ENCODE measurements at places on chromosomes 7 and 10.

DNA sequence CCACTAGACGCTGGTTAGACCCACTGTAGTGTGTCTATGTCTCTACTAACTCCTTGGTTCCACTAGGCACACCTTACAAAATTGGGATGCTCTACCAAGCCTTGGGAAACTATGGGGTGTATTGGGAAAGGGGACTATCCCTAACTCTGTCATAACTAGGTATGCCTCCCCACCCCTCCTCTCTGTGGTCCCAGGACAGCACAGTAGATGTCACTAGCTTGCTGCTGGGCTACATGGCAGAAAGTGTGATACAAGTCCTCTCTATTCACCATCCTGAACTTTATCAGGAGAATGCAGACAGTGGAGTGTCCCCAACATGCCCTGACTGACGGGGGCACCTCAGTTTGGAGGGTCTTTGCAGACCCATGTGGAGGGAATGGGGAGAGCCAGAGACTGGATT is 30.3 kb upstream of the TMEM273 start:
- no peak for DNase-seq

GRCh38 chr7:127776776-127777386 is 124.9 kb downstream of the SND1 start:
- DNase-seq, result no peak

GRCh38 chr7:82539969-82540368 is 96.4 kb upstream of the CACNA2D1 start:
- no peak for DNase-seq

GRCh38 chr7:2920041-2920440 is 75.9 kb upstream of the GNA12 start:
- DNase-seq, result no peak

GRCh38 chr10:65571011-65571570 is 1354.7 kb upstream of the LRRTM3 start:
- no peak for DNase-seq

DNA sequence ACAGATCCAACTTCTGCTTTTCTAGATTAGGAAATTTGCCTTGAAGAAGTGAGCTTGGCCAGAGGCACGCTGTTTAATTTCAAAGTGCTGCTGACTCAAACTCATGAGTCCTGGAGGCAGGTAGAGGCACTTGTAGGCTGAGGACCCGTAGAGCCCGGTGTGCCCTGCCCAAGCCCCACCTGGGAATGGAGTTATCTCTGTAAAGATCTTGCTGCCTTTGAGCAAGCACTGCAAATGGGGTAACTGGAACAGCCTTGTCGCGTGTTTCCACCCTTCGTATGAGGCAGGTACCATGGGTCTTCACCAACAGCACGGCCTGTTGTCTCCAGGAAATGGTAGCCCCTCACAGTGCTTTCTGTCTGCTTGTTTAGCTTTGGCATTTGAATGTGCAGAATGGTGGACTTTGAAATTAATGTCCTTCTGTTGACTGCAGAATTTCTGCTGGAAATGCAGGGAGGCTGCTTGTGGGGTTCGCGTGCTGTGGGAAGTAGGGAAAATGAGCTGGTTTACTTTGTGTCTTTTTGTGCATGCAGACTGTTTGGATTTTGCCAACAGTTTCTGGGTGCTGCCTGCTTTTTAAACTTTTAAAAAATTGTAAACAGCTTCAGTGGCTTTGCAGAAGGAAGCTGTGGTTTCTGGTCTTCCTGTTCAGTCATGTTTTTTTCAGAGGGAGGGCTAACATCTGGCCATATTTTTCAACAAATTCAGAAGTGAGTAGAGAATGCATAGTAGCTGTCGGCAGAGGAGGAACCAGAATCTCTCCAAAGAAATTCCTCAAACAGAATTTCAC is 27.2 kb downstream of the CCM2 start:
- DNase-seq, result no peak

DNA sequence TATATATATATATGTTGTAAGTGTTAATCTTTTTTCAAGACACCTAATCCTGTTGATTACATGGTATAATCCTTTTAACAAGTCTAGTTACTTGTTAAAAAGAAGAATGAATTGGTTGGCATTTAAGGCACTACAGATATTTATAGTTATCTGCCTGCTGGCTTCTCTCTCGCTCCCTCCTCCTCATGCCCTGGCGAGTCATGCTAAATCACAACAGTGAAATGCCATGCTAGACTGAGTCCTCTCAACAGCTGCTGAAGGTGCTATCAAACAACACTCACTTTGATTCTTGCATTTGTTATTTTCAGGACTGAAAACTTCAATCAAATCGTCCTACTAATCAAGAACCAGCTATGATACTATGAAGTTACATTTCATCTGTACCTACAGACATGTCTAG is 15.4 kb downstream of the NRAP start:
- DNase-seq, result no peak

- DNase-seq, result peak; percentile 29
These were observed 144.0 kb upstream of the RET start for GRCh38 chr10:42932735-42933447.

- DNase-seq, result no peak
These were observed 22.3 kb downstream of the LEP start for GRCh38 chr7:128263420-128263819.

- no peak for DNase-seq
These were observed 1262.3 kb upstream of the PHF14 start for GRCh38 chr7:9711259-9711918.

DNA sequence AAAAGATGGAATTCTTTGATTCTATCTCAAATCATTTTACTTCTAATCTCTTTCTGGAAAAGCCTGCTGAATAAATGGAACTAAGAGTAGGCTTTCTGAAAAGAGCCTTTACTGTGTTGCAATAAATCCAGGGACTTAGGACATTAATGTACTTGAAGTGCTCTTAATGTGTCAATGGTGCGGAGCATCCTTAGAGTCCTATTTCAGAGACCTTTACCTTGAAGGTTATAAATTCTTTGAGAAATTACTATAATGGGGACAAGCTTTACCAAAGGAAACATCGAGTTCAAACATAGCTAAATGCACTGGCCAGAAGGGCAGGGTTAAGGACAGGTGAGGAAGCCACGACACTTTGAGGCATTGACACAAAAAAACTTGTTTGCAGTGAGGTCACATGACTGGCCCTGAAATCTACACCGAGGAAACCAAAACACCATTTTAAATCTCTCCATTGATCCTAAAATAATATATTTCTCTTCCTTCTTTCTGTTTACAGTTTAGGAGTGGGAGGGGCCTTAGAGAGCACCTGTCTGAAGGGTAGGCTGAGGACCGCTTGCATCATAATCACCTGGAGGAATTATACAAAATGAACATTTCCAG is 48.1 kb upstream of the EXOC6 start:
- DNase-seq, result no peak

DNA sequence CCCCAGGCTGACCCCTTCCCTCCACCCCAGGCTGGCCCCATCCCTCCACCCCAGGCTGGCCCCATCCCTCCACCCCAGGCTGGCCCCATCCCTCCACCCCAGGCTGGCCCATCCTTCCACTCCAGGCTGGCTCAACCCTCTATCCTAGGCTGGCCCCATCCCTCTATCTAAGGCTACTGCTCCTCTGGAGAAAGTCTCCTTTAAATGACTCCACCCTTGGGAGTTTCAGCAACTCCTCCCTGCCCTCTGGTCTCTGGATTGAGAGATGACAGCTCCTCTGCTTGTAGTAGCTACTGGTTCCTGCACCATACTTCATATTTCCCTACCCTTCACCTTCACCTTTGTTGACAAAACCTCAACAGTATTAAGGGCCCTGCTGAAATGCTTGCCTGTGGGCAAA is 8.5 kb downstream of the PRLHR start:
- DNase-seq, result no peak

GRCh38 chr10:132180736-132181135 is 6.0 kb upstream of the DPYSL4 start:
- DNase-seq, result no peak

- DNase-seq, result no peak
These were observed 418.3 kb downstream of the GPAM start for GRCh38 chr10:111765216-111765615.

- no peak for DNase-seq
These were observed 6.3 kb downstream of the WNT16 start for GRCh38 chr7:121334875-121335648.

GRCh38 chr10:101545898-101546297 is 42.2 kb downstream of the POLL start:
- DNase-seq, result no peak

GRCh38 chr7:117009705-117010361 is 56.5 kb downstream of the ST7 start:
- DNase-seq, result no peak

- DNase-seq, result no peak
These were observed 5.6 kb downstream of the PODXL start for GRCh38 chr7:131550846-131551245.

DNA sequence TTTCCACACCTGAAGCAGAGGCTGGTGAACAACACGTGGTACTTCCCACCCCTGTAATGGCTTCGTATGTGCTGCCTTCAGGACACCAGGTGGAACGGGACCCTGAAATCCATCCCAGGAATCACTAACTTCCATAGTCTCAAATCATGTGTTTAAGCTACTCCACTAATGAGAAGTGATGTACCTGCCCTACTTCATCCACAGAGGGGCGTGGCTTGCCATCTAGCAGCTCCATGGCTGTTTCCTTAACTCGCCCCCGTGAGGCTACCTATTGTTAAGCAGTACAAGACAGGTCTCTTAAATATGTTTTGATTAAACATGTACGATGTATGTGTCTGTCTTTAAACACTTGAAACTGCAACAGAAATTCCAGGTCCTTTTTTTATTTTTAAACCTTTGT is 31.8 kb downstream of the ARL3 start:
- no peak for DNase-seq

GRCh38 chr10:107647462-107647861 is 483.0 kb upstream of the SORCS1 start:
- no peak for DNase-seq

- no peak for DNase-seq
These were observed 42.2 kb downstream of the MYPN start for GRCh38 chr10:68151453-68151852.

GRCh38 chr10:17216901-17217395 is 11.1 kb upstream of the VIM start:
- no peak for DNase-seq

DNA sequence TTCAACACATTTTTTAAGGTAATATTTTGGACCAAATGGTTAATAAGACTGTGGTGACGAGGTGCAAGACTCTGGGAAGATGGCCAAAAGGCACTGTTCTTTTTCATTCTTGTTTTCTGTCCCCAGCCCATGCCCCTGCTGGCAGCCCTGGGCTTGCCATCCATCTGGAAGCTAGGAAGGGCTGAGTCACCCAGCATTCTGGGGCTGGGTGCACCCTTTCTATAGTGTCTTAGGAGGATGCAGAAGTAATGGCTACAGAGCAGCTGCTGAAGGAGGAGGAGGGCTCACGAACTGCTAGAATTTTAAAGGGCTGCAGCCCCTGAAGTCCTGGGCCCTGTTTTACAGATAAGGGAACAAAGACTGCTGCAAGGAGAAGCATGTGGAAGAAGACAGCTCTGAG is 42.8 kb upstream of the ZNF32 start:
- DNase-seq, result no peak

DNA sequence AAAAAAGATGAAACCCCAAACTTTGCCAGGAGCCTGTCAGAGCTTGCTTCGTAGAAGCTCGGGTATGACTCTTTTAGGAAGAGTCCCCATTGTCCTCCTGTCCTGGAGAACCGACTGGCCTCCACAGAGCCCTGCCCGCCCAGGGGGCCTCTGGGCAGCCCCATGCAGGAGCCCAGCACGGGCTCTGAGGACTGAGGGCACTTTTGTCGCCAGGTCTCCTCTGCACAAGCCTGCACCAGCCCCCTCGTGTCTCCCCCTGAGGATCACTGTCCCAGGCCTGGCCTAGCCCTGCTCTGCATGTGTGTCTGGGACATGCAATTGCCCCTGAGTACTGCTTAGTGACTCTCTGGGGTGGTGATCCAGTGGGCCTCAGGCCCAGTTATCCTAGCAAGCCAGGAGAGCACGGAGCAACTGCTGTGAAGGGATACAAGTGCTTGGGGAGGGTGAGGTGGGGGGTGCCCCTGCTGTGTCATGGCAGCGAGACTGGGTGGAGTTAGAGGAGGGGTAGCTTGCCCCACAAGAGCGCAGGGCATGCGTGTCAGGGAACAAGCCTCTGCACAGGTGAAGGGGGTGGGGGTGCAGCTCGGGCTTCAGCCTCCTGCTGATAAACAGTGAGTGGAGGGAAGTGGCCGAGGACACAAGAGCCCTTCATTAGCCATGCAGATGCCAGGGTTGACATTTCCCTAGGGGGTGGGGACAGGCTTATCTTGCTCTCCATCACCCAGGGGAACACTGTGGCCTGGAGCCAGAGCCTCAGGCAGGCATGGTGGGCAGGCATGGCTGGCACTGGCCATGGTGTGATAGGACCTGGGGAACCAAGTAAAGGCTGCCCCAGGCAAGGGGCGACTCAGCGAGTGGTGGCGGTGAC is 143.4 kb downstream of the C10orf105 start:
- DNase-seq, result no peak

DNA sequence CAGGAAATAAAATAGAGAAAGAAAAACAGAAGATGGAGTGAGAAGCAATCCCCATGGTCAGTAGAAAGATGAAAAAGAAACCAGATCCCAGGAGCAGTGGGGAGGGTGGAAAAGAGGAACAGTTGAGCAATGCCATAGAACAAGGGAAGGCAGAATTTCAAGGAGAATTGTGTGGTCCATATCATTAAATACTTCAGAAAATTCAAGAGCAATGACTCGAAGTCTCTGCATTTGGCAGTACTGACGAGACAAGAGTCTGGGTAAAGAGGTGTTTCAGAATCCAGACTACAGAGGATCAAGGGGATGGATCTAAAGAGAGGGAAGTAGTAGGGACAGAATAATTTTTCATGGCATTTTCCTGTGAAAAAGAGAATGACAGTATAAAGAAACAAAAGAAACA is 512.6 kb downstream of the PHTF2 start:
- no peak for DNase-seq

- DNase-seq, result no peak
These were observed 34.2 kb downstream of the PARD3 start for GRCh38 chr10:34780818-34781380.

GRCh38 chr7:4102231-4102841 is 579.8 kb upstream of the FOXK1 start:
- no peak for DNase-seq
